ENCODE measurements at places on chromosomes 4 and X.

GRCh38 chrX:40806513-40807220 is 71.3 kb upstream of the MED14 start:
- no peak for DNase-seq

DNA sequence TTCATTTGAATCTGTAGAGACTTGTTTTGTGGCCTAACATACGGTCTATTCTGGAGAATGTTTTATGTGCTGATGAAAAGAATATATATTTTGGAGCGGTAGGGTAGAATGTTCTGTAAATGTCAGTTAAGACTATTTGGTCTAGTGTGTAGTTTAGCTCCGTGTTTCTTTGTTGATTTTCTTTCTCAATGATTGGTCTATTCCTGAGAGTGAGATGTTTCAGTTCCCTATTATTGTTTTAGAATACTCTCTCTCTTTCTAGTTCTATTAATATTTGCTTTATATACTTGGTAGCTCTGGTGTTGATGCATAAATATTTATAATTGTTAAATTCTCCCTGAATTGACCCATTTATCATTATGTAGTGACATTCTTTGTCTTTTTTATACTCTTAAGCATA is 236.5 kb downstream of the GLUD2 start:
- DNase-seq, result no peak

- no peak for DNase-seq
These were observed 23.0 kb downstream of the HTRA3 start for GRCh38 chr4:8292478-8293107.

DNA sequence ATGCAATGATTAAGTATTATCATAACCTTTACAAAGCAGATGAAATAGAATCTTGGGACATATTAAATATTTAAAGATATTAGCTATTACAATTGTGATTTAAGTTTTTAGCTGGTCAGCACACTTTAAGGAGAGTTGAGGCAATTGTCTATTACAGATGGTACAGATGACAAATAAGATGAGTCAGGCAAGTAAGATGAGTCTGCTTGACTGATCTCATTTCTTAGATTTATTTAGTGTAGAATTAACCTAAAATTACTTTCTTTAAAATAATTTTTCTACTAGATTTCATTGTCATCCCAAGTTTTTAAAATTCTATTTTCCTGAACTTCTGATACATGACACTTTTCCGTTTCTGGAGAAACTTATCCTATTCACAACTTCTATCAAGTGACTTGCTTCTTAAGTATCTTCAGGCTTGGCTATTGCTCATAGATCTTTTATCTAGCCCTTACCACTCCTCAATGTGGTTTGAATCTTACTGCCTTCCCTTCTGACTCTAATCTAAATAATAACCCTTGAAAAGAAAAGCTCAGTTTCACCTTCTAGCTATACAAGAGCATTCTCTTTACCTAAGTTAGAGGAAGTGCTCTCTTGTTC is 32.9 kb downstream of the CXCL1 start:
- no peak for DNase-seq

- DNase-seq, result no peak
These were observed 260.4 kb downstream of the PPARGC1A start for GRCh38 chr4:23629421-23629820.

GRCh38 chr4:41043465-41043864 is 170.9 kb downstream of the APBB2 start:
- DNase-seq, result no peak

DNA sequence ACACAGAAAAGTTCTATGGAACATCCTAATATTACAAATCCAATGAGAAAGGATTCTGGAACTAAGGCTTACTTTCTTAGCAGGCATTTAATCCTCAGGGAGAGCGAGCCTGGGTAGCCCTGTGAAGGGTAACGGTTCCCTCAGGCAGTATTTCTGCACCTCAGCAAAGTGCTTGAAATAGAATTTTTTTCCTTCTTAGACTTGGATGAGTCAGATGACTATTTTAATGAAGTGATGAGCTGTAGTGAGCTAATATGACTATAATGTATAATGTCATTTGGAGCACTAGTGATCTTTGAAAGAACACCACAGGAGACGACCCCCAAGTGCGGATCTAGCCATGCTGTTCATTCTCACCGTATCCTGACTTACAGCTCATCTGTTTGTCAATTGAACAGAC is 493.0 kb upstream of the FAM241A start:
- DNase-seq, result no peak

GRCh38 chrX:152450076-152450475 is 1.0 kb downstream of the GABRA3 start:
- DNase-seq, result no peak

- DNase-seq, result no peak
These were observed 68.0 kb downstream of the YIPF7 start for GRCh38 chr4:44583393-44583792.

DNA sequence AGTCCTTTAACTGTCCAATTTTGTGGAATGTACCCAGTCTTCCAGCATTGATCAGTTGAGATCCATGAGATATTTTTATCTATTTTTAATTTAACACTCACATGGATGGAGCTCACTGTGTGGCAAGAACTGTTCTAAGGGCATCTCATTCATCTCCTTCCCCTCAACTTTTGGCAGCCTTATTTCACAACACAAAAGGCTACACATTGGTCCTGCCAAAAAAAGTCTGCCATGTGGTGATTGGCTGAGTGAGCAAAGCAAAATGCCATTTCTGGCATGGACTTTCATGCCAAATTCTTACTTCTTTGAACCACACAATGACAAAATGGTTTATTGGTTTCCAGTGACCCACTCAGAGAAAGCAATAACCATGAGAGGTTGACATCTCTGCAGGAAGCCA is 171.6 kb upstream of the MAP3K15 start:
- DNase-seq, result no peak

DNA sequence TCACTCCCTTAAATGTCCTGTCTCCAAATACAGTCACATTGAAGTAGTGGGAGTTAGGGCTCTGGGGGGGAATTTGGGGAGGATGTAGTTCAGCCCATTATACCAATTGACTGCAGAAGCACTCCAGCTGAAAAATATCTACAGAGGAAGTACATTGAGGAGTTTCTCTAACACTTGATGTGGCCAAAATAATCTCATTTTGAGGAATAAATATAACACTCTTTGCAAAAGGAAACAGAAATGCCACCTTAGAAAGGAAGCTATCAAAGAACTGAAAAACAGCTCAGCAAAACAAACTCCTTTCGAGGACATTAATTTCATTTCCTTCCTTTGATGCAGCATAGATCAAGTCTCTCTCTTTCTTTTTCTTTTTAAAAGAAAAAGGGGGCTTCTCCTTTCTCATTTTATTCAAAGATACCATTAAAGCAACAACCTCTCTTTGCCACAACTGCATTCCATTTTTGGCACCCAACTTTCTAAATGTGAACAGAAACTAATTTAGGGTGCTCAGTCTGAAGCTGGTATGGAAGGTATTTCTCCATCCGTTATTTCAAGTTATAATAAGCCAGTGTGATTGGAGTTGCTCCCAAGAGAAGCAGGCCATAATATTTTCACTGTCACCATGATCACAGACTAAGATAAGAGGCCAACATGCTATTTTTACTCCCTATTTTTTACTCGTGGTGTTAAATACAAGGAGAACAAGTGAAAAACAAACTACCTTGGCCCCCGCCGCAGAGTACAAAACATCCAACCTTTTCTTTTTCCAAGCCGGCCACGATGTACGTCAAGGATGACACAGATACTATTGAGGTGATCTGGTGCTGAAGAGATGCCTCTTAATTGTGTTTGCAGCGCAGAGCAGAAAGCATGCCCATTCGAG is 230.4 kb upstream of the GATB start:
- DNase-seq, result no peak

DNA sequence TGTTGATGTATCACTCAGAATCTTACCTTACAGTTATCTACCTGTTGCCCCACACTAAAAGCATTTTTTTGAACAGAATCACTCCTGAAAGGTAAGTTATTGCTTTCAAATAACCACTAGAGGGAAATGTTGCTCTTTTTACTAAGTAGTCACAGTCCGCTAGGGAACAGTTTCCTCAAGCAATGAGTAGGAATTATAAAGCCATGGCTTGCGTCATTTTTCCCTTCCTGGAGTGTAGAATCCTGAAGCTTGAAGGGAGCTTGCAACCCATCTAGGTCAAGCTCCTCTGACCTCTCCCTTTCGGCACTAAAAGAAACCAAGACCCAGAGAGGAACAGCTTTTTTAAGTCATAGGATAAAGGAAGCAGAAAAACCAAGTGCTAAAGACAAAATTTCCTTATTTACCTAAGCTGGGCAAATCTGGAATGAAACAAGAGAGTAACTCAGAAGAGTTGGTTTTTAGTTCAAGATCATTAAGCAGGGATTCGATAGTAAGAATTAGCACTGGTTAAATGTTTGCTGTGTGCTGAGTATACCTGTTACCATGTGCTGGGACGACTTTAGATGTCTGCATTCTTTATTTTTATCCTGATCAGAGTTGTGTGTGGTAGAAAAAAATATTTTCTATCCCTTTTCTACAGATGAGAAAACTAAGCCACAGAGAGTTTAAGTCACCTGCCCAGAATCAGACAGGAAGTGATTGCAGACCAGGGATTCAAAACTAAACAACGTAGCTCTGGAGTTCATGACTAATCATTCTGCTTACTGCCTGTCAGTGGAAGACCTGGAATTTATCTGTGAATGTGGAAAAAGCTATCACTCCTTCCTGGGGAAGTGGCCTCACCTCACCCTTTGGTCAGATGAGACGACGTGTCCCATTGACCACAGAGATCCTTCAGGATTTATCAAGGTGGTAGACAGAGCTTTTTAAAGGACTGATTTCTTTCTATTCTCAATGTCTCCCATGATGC is 631.5 kb downstream of the RAB28 start:
- DNase-seq, result no peak

- DNase-seq, result no peak
These were observed 63.6 kb downstream of the HADH start for GRCh38 chr4:108053251-108053711.

DNA sequence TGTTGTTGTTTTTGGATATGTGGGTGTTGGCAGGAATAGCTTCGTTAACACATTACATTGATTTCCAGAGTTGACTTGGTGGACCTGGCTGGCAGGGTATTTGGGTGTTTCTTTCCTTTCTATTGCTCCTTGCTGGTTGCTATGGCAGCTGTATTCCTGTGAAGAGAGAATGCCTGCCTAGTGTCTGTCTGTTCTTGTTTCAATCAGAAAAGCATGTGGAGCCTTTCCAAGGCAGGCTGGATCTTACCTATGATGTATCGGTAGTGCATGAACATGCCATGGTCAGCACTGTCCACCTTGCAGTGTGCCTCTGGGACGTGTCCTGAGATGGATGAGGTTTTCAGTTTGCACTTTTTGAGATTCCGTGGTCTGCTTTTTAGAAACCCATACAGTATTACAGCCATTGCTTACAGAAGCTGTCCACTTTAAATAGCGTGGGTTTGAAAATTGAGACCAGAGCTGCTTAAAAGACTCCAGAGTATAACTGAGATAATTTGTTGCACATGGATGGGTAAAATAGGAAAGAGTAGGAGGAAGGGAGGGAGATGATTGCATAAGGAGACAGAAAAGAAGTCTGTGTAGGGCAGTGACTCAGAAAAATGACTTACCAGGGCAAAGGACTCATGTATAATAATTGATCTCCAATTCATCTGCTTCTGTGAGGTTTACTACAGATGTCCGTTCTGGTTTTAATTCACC is 20.0 kb upstream of the AADAT start:
- no peak for DNase-seq

- DNase-seq, result no peak
These were observed 176.3 kb upstream of the GK2 start for GRCh38 chr4:79584352-79584751.

DNA sequence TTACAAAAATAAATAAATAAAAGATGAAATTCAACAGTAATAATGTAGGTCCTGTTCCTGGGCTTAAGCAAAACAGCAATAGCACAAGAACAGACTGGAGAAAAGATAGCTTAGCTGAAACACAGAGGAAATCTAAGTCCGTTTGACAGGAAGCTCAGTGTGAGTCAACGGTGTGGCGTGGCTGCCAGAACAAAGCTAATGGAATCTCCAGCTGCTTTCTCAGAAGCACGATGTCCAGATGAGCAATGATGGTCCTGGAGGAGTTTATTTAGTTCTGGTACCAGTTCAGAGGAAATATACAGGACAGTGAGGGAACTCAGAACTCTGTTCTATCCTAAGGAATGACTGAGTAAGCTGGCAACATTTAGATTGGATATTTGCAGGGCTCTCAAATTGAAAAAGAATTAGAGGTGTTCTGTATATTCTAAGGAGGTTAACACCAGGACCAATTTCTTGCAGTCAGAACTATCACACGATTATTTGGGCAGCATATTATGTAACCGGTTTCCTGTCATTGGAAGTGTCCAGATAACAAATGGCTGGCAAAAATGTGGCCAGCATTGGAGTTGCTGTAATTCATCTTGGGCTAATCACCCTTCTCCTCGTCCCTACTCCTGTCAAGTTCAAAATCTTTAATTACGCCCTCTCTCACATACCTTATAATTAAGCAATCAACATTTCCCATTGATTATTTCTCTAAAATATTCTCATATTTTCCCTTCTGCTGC is 12.7 kb downstream of the GAB3 start:
- no peak for DNase-seq

DNA sequence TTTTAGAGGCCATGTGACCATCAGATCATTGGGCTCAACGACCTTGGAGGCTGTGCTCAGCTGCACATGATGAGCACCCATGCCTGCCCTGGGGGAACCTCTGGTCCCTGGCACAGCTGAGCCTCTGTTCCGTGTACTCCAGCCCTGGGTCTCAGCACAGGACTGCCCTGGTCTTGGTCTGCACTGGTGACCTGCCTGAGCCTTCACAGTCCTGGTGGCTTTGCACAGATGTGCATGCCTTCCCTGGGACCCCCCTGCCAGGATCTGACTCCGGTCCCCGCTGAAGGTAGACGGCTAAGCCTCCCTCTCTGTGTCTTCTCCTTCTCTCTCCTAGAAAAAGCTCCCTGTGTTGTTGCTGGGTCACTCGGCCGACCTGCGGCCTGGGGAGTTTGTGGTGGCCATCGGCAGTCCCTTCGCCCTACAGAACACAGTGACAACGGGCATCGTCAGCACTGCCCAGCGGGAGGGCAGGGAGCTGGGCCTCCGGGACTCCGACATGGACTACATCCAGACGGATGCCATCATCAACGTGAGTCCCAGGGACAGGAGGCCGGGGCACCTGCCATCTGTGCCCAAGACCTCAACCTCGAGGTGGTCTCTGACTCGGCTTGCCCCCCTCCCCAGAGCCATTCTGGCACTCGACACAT is 21.6 kb downstream of the HTRA3 start:
- no peak for DNase-seq

DNA sequence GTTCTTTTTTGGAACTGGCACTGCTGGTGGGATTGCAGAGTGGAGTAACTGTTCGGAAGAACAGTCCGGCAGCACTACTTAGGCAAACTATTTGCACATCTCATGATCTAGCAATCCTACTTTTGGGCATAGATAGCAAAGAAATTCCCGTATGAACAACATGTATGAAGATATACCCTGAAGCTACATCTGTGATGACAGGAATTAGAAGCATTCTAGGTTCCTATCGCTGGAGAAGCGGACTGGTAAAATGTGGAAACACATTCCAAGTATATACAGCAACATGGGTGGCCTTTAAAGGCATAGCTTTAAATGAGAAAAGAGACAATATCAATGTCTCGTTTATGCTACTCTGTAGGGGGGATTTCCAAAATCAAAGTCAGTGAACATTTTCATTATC is 3.1 kb downstream of the DCAF16 start:
- no peak for DNase-seq

GRCh38 chrX:107766470-107767150 is 9.0 kb downstream of the TSC22D3 start:
- DNase-seq, result no peak

Data from hypothalamus (tissue), 51 donors.